ENCODE measurements at places on chromosomes 2 and 18. TPM values are rescaled to one million over a fixed set of nuclear protein-coding genes. Genes with fewer than 3 reads are reported as not detected.

The TLX2 gene
- total RNA-seq: not detected

- DNase-seq: no peak
These were observed 204.3 kb downstream of the ZNF385B start for GRCh38 chr2:179657068-179657595.

- DNase-seq: no peak
These were observed 232.3 kb upstream of the MYT1L start for GRCh38 chr2:2563309-2563860.

DNA sequence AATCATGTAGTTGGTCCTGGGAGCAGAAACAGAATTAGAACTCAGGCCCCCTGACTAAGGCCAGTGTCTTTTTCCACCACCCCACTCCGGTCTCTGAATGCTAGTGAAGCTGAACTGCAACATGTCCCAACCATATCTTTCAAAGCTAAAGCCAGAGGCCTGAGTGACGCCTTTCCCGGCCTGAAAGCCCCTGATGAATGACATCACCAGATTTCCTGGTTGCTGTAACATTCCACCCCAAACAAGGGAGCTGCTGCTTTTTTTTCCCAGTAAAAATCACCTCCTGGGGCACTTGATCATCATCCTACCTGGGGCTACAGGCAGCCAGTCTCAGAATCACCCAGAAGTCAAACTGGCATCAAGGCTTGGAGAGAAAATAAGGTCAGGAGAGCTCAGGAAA lies 162.7 kb downstream of the ARL4C start:
- DNase-seq: no peak

DNA sequence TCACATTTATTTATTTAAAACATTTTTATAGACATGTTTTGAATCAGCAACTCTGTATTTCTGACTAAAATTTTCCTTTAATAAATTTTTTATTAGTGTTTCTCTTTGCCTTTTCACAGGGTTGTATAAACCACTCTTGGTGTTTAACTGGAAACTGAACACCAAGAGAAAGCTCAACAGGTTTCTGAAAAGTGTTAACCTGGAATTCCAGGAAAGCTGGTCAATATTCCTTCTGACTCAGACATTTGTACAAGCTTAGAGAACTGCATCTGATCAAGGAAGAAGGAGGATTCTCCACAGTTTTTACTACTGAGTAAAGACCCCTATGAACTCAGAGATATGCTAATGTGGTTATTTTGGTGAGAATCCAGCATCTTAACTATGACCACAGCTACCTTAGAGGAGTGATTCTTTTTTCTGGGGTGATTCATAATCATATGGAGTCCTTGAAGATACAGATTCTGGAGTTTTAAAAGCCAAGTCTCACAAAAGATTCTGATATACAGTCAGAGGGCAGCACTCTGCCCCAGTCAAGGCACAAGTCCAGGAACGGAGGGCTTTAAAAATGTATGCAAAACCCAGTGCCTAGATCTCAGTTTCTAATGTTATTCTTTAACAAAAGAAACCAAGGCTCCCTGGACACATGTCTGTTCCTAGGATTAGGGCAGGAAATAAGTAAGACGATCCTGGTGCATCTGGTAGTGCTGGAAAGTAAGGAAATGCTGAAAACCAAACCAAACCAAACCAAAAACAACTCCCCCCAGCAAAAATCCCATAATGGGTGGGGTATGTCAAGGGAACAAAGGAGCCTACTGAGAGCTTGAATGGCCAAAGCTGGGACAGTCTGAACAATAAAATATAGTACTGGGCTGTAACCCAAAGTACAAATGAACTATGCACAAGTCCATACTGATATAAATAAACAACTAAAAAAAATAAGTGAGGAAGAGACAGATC lies 85.1 kb upstream of the FZD5 start:
- no peak for DNase-seq

DNA sequence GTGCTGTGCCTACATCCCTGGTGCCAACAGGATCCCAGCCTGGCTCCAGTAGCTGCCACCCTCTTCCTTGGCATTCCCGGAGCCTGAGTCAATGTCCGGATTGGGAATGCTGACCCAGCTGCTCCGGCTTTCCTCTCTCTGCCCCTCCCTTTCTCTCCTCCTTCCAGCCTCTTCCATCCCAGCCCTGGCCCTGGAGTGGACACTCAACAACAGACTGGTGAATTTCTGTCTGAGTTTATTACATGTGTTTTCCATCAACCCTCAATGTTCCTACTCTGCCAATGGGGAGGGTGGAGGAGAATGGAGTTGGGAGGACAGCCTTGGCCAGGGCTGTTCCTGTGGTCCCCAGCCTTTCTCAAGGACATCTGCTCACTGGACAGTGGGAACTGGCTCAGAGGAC lies 917 bp upstream of the PRKAG3 start:
- DNase-seq: no peak

GRCh38 chr2:26740890-26741302 lies 23.2 kb upstream of the SLC35F6 start:
- no peak for DNase-seq

DNA sequence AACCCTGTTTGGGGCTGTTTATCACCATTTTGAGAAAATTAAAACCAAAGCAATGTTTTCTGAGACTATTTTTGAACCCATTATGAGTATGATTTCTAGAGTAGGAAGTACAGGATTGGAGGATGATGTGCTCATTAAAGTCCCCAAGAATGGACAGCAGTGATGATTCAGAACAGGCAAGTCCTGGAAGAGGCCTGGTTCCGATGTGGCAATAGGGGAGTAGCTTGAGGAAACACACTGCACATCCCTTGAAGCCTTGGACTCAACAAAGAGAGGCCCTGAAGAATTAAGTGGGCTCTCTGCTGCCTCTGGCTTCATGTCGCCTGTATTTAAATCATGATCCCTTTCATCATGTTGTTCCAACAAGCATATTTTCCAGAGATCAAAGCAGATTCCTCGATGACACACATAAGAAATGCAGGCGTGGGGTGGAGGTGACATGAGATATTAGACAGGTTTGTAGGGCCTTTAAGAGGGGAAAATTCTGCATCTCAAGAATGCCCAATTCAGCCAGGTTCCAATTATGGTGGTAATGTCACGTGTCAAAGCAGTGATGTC lies 242.2 kb downstream of the FHOD3 start:
- DNase-seq: no peak

DNA sequence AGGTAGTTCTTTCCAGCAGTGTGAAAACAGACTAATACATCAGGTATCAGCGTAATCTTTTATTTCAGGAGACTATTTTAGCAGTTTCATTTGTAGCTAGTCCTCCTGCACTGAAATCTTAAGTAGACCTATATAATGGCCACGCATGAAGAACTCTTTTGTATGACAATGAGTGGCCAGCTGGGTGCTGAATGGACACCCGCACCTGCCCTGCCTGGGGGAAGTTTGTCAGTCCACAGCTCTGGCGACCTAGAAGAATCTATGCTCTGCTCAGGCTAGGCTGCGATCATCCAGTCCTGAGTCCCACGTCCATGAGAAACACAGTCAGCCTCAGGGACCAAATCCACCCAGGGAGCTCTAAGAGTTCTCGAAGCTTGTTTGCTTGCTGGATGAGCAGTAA lies 709.2 kb upstream of the ID2 start:
- no peak for DNase-seq

DNA sequence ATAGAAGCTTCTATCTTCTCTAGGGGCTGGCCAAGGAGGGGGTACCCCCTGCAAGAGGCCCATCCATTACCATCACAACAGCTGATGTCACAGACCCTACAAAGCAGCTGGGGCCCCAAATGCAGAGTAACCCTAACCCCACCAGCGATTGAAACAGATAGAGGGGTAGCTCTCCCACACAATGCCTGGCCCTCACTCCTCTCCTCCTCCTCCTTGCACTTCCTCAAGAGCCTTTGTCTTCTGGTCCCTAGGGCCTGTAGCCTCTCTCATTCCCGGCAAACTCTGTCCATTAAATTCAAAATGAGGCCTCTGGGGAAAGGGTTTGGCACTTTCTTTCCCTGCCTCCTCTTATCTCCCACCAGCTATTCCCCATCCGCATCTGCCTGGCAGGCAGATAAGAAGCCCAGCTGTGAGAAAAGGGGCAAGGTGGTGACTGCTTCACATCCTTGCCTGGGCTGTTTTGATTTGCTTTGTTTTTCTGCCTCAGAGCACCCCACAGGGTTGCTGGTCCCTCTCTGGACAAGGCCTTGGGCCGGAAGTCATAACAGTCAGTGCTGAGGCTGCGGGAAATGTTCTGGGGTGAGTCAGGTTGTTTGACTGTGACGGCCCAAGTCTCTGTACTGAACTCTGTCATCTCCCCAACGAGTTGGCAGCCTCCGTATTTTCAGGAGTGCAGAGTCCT lies 26.1 kb upstream of the CYP26B1 start:
- DNase-seq: no peak

GRCh38 chr2:177026253-177026652 lies 186.3 kb upstream of the HNRNPA3 start:
- DNase-seq: no peak

DNA sequence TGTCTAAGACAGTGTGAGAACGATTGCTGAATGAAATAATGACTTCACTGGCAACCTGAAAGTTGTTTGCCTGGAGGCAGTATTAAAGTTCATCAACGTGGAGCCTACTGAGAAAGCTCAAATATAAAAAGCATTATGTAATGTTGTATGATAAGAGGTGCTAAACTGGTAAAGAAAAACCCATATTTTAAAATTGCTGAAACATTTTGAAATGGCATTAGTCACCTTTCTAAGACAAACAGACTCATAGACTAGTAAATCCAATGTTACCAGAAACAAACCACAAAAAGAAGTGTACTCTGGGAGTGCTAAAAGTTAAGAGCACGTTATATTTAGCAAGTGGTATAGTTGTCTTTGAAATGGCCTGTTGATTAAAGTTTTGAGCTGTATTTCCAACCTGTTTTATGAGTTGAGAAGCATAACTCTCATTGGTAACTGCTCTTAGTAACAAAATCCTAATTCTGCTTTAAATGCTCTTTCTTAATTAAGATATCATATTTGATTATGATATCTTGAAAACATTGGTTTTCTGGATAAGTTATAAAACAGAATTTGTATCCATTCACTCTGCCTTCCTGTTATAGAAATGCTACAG lies 62.7 kb downstream of the CYP1B1 start:
- no peak for DNase-seq

The CD302 gene
- 105 TPM for total RNA-seq

DNA sequence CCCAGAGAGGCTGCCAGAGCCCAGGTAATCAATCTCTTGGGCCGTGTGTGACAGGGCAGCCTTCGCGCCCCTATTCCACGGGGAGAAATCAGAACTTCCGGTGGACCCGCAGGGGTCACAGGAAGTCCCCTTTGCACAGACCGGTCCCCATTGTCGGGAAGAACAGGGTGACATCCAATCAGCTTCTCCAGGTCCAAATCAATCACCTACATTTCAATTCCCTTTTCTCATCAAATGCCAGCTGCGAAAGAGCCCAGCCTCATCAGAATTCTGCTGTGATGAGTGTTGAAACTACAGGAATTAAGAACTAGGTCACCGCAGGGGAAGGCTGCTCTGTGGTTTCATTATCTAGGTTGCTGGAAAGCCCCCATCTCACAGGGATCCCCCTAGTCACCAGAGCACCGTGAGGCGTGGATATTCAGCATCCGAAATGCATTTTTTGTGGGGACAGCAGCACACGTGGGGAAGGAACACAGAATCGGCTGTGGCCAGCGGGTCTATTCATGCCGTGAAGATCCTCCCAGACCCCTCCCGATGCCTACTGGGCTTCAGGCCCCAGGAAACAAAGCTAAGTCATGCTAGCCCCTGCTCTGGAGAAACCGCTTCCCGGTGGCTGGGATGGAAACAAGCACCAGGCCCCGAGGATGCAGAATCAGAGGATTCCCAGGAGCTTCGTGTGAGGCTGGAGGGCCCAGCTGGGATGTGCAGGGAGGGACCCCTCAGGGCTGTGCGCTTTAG lies 193.7 kb upstream of the ID2 start:
- DNase-seq: no peak

DNA sequence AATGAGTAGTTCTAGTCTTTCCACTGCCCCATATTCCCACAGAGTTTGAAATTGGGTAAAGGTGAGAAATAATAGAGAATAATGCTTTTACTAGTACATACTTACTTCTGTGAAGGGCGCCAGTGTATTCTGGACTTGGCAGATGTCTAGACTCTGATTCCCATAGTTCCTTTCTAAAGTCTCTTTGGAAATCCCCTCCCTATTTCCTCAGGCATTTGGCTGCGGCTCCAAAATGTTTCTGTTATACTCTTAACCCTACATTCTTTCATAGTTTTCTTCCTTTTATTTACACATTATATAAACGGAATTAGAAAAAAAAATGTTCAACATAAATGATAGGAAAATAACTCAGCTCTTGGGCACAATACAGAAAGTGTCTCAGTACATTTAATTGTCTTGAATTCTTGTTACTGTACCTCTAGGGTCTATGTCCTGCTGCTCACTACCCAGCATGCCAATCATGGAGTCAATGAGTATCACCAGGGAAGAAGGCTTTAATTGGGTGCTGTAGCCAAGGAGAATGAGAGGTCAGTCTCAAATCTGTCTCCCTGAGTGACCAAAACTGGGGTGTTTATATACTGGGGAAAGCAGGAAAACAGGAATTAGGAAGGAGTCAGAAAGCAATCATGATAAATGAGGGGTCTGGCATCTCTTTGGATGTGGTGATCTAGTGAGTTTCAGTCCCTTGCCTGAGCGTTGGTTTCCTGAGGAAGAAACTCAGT lies 147.8 kb upstream of the MMADHC start:
- no peak for DNase-seq

The PDE11A gene
- total RNA-seq: 2.3 TPM

The SKA1 gene
- 0.48 TPM for total RNA-seq

The HAAO gene
- 6.2 TPM for total RNA-seq

- no peak for DNase-seq
These were observed 4.6 kb upstream of the UGP2 start for GRCh38 chr2:63837036-63837594.

DNA sequence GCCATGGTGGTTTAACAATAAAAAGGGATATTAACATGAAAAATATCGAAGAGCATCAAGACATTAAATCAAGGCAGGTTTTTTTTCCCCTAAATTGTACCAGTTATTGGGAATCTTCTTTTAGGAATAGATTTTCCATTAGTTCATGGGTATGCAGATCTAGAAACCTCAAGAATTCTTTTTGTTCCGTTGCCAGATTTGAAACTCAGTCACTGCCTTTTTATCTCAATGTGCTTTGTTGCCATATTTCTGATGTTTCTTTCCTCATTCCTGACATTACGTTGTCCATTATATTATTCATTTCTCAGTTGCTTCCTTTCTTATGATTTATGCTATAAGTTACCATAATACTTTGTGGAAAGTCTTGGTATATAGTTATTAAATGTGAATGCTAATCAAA lies 162.2 kb downstream of the CD226 start:
- no peak for DNase-seq

DNA sequence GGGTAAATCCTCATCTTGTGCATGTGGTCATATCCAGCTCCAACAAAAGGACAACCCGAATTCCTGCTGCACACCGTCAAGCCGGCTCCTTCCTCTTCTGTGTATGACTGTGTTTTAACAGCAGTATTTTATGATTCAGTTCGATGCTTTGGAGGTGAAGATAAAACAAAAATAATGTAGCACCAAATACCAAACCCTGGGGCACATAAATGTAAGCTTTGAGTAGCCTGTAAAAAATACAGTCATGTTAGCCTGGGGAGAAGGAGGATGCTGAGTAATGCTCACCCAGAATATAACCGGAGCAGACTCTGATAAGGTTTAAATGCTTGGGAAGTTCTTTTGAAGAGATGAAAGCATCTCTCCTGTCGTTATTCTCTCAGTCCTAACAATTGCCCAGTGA lies 225.0 kb downstream of the SUCLG1 start:
- DNase-seq: no peak

The KIAA1328 gene
- 25.6 TPM for total RNA-seq
